HS-27A (cell line): ENCODE measurements at places on chromosomes 16 and 17.

DNA sequence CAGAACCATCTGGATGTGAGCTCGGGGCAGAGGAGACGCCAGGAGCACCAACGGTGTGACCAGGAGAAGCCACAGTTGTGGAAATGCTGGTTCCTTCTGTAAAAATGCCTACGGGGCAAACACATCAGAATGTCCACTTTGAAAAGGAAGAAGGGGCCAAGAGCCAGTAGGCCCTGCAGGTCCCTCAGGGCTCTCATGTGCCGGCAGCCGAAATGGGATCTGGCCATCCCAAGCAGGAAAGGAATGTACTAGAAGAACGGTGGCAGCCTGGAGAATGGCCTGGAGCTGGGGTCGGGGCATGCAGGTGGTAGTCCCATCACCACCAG is 162.1 kb upstream of the PLCG2 start:
- DNase-seq = no peak

DNA sequence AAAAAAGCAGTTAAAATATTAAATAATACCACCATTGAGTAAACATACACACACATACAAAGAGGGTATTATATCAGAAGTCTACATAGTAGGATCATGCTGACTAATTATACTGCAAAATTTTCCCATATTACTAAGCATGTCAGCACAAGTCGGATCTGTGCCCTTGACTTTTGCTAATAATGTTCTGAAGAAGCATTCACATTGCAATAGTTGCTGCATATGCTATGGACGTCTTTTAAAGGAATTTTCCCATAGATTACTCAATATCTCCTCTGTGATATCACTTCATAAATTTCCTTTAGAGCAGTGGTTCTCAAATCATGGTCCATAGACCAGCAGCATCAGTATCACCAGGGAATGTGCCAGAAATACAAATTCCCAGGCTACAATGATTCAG is 110.9 kb upstream of the NUDT7 start:
- no peak for DNase-seq

DNA sequence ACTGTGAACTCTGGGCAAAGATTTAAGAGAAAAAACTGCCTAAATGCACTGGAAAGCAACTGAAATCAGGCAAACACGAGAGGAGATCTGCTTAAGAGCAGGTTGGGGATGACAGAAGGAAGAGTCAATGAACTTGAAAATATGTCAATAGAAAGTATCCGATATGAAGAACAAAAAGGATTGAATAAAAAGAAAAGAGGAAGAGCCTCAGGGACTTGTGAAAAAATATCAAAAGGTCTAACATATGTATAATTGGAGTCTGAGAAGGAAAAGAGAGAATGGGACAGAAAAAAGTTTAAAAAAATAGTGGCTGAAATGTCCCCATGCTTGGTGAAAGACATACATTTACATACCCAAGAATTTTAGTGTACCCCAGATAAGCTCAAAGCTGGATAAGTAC is 195.5 kb downstream of the COPRS start:
- DNase-seq = no peak

DNA sequence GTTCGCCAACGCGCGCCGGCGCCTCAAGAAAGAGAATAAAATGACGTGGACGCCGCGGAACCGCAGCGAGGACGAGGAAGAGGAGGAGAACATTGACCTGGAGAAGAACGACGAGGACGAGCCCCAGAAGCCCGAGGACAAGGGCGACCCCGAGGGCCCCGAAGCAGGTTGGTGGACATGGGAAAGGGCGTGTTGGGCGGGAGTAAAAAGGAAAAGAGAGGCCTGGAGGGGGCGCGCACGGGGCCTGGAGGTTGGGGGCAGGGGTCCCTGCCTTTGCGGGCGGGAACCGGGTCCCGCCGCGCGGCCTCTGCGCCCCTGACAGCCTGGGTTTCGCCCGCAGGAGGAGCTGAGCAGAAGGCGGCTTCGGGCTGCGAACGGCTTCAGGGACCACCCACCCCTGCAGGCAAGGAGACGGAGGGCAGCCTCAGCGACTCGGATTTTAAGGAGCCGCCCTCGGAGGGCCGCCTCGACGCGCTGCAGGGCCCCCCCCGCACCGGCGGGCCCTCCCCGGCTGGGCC is 2.1 kb downstream of the IRX5 start:
- DNase-seq = no peak

- no peak for DNase-seq
Measured at GRCh38 chr17:30952638-30953393, 18.0 kb upstream of the RNF135 start.

DNA sequence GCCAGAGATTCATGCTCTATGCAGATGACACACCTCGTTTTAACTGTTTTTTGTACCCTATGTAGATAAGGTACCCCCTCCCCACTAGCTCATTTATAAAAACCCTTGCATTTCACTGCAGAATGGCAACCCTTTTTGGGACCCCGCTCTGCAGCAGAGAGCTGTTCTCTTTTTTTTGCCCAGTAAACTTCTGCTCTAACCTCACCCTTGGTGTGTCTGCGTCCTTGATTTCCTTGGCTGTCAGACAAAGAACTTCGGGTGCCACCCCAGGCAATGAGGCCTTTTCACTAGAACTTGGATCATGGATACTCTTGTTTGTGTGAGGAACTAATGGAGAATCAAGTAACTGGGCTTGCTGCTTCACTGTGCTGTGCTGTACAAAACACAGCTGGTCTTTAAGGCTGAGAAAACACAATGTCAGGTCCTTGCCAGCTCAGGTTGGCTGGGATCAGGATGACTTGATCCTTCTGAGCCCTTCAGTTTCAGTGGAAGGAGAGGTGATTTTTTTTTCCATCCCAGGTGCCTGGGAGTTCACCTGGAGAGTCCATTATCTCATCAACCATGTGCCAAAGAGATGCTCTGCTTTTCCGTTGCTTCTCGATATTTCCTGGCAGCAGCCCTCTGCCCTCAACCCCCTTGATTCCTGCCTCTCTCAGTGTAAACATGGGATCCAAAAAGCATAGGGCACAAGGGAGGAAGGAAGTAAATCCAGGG is 133.2 kb upstream of the FAM20A start:
- DNase-seq = no peak

- DNase-seq = no peak
Measured at GRCh38 chr17:30351735-30352134, 17.9 kb upstream of the TMIGD1 start.

DNA sequence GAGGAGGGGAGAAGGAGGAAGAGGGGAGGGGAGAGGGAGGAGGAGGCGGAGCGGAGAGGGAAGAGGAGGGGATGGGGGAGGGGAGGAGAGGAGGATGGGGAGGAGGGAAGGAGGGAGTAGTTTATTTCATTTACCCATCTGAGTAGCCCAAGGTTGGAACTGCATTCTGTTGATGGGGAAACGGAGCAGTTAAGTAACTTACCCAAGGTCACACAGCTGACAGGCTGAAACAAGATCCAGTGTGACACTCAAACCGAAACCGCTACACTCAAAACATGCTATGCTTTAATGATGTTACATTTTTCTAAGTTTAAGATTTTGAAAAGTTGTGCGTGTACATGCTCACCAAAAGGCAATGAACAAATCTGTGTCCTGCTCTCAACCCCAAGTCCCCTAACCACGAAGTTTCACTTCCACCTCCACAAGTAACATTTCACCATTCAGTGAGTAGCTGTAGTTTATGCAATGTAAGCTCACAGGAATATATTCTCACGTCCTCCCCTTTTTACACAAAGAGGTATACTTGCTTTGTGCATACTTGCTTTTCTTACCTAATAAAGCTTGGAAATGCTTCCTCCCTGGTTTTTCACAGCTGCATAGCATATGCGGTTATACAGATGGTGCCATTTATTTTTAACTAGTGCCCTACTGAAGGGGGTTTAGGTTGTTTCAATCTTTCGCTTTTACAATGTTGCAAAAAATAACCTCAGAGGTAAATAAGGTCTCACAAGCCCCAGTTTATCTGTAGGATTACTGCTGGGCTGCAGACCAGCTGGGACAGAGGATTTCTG is 275.3 kb downstream of the PARN start:
- DNase-seq = no peak

DNA sequence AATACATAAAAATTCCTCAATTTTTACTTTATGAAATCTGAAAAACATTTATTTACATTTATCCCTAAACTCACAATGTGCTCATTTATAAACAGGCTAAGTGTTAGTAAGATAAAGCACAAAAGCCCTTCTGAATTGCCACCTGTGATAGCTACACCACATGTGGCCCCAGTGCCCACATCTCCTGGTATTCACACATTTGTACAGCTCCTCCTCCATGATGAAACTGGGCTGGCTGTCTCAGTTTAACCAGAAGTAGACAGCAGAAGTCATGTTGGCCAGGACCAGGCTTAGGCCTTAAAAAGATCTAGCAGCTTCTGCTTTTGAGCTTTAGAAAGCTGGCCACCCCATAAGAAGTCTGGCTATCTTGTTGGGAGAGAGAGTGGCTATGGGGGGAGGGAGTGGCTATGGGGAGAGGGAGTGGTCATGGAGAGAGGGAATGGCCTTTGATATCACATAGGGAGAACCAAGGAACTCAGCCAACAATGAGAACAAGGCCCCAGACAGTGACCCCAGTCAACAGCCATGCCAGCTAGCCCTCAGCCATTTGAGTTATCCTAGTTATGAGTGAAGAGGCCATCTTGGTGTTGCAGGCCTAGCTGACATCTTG is 47.4 kb downstream of the CEP95 start:
- no peak for DNase-seq

DNA sequence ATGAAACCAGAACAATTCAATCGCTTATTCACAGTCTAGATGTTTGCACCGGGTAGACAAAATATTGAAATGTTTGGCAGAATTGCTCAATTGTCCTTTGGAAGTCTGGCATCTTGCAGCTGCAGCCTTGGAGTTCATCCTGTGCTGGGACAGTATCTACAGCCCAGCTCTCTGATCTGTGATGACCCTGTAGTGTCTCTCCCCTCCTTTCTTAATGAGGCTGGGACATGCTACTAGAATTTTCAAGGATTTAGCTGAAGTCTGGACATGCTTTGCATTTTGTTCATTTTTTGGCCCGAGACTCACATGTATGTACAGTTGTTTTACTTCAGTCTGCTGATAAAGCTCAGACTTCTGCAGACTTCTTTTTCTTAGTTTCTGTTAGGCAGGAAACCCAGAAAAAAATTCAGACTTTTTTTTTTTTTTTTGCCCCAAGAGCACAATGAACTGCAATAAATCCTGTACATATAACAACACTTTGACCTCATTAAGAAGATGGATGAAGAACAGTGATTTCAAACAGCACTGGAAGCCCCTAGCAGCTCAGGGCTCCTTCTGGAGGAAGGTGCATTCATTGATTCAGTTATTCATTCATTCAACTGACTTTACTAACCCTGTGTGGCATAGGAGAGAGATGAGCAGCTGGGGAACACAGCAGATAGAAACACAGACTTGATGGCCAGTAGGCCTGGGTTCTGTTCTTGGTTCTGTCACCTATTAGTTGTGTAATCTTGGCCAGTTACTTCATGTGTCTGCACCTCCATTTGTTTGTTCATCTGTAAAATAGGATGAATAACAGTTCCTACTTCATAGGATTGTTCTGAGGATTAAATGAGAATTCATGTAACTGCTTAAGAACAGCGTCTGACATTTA is 210.0 kb downstream of the MAP2K4 start:
- DNase-seq = no peak

- DNase-seq = no peak
Measured at GRCh38 chr16:29656688-29657523, 6.1 kb upstream of the SPN start.

DNA sequence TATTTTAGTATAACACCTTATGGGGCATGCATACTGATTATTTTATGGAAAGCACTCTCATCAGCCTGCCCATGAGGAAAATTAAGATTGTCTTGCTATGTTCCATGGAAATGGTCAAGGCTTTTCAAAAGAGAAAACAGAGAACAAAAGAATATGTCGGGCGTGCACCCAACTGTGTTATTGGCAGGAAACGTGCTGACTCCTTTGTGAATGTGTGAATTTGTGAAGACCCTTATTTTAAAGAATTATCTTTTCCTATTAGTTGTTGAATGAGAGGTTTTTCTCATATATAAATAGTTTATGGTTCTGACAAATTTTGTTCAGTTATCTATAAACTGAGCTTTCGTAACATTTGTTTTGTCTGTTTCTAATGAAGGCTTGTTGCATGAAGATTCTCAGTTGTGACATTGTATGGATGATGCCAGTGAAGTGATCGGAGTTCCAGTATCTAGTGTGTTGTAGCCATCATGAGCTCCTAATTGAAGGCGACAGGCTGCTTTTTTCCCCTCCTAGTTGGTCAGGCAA is 180.0 kb downstream of the BCAS3 start:
- no peak for DNase-seq
